ENCODE measurements at places on chromosomes 11 and 22.
A peak's percentile ranks its signal among the peaks of the same experiment; 100 is the strongest.

DNA sequence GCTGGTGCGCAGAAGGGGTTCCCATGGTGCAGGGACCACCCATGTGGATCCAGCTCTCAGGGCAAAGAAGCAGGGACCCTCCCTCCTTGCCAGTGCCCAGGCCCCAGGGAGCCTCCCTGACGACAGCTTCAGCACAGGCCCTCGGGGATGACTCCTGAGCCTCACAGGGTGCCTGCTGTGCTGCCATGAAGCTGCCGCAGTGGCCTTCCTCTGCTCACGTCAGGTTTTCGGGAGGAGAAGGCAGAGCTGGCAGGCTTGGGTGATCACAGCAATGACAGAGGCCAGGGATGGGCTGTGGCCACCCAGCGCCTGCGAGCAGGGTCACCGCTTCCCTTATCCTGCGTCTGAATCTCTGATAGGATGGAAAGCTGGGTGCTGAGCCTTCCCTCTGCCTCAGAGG is 276.2 kb downstream of the BRD1 start:
- no peak for DNase-seq
- no peaks in the 10 kb centered on the region for H3K4me1 ChIP-seq
- H3K36me3 ChIP-seq: no peaks in the 10 kb centered on the region
- H3K4me3 ChIP-seq: no peak overlapping the region
- H3K27me3 ChIP-seq: no peaks in the 10 kb centered on the region
- H3K27ac ChIP-seq: no peak overlapping the region

DNA sequence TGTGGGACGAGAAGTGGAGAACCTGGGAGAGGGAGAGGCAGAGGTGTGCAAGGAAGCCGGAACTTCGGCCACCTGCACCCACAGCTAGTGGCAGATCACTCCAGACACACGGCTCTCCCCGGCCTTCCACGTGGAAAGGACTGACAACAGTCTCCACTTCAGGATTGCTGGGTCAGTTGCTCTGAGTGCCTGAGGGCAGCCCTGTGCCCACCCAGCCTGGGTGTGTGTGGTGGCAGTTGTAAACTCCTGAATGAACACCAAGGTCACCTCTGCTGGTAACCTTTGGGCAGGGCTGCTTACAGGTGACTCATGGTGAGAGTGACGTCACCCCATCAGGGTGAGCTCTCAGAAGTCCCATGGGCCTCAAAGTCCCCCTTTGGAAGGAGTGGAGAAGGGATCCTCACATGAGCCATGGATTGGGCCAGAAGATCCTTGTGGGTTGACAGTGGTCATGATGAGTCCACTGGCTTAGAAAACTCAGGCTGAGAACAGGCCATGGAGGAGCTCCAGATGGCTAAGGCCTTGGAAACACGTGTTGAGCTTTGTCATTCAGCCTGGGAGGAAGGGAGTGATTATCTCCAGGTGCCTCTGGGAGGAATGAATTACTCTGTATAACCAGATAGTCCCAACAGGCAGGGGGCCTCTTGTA is 71.3 kb downstream of the BCR start:
- H3K4me1 ChIP-seq: peaks cover 36% of the 10 kb centered on the region
- peak overlapping the region; percentile 74 for H3K27ac ChIP-seq
- no peak for DNase-seq
- H3K27me3 ChIP-seq: no peaks in the 10 kb centered on the region
- peaks cover 19% of the 10 kb centered on the region for H3K36me3 ChIP-seq

DNA sequence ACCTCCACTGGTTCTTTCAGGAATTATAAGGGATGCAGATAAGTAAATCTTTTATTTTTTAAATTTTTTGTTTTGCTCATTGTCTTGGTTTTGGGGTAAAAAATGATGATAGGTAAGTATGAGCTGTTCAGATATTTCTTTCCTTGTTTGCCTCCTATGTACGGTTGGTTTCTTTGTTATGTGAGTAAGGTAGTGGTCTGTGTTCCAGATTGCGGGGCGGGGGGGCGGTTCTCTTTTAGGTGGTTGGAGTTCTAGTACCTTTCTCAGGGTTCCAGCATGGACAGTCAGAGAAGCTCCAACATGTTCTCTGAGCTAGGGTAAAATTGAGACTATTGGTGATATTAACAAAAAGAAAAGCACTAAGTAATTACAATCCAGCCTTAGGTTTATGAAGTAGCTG is 2.4 kb downstream of the CTNND1 start:
- no peaks in the 10 kb centered on the region for H3K4me1 ChIP-seq
- no peaks in the 10 kb centered on the region for H3K36me3 ChIP-seq
- H3K4me3 ChIP-seq: no peak overlapping the region
- no peaks in the 10 kb centered on the region for H3K27me3 ChIP-seq

GRCh38 chr11:3822312-3822711 is 14.0 kb downstream of the PGAP2 start:
- peaks cover 26% of the 10 kb centered on the region for H3K4me1 ChIP-seq
- no peak overlapping the region for H3K4me3 ChIP-seq
- no peaks in the 10 kb centered on the region for H3K27me3 ChIP-seq

DNA sequence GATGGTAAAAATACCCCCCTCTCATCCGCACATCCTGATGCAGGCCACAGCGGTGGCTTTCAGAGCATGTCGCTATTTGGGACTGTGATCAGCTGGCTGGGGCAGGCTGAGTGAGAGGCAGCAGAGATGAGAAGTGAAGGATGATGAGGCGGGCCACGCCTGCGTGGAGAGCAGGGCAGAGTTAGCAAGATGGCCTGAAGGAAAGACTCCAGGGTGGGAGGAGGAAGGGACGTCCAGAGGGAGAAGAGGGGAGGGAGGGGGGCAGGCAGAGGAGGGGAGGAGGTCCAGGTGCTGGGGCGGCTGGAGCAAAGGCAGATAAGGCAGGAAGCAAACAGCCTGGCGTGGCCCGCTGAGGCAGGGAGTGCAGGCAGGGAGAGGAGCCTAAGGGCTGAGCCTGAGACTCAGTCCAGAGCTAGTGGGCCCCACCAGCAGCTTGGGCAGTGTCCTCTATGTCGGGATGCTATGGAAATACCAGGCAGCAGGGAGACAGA is 29.1 kb downstream of the LRFN4 start:
- H3K27me3 ChIP-seq: peaks cover 15% of the 10 kb centered on the region
- DNase-seq: no peak
- H3K36me3 ChIP-seq: no peaks in the 10 kb centered on the region

GRCh38 chr22:18033204-18033998 is 9.0 kb upstream of the MICAL3 start:
- H3K36me3 ChIP-seq: peaks cover 4% of the 10 kb centered on the region
- H3K27me3 ChIP-seq: peaks cover 53% of the 10 kb centered on the region
- no peak overlapping the region for H3K27ac ChIP-seq
- H3K4me1 ChIP-seq: no peaks in the 10 kb centered on the region

DNA sequence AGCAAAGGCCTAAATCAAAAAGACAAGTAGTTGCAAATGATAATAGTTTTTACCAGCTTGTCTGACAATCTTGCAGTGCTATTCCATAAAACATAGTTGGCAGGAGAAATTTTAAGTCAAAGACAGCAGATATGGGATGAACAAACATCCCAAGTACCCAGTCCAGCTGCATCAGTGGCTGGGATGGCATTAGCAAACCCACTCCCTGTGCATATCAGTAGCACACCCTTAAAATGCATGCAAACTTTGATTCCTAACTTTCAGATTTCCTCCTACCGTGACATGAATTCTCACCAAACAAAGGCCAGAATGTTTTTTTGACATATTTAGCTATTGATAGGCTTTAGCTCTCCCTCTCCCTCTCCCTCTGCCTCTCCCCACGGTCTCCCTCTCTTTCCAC is 27.8 kb upstream of the CCDC86 start:
- H3K27ac ChIP-seq: no peak overlapping the region
- H3K4me1 ChIP-seq: no peaks in the 10 kb centered on the region
- H3K27me3 ChIP-seq: peaks cover 26% of the 10 kb centered on the region
- H3K4me3 ChIP-seq: no peak overlapping the region

- no peak for DNase-seq
- H3K27me3 ChIP-seq: peaks cover 80% of the 10 kb centered on the region
- no peak overlapping the region for H3K27ac ChIP-seq
- no peak overlapping the region for H3K4me3 ChIP-seq
Observed at GRCh38 chr11:45482331-45482730, 183.1 kb downstream of the CHST1 start.

- no peaks in the 10 kb centered on the region for H3K27me3 ChIP-seq
- no peak overlapping the region for H3K27ac ChIP-seq
- peaks cover 21% of the 10 kb centered on the region for H3K4me1 ChIP-seq
- H3K36me3 ChIP-seq: no peaks in the 10 kb centered on the region
- no peak overlapping the region for H3K4me3 ChIP-seq
Observed at GRCh38 chr11:122711831-122712381, 56.4 kb downstream of the UBASH3B start.

GRCh38 chr11:134741453-134742223 is 329.6 kb upstream of the B3GAT1 start:
- no peak overlapping the region for H3K4me3 ChIP-seq
- H3K27ac ChIP-seq: no peak overlapping the region
- H3K27me3 ChIP-seq: peaks cover 28% of the 10 kb centered on the region
- DNase-seq: no peak
- H3K4me1 ChIP-seq: peaks cover 1% of the 10 kb centered on the region
- H3K36me3 ChIP-seq: no peaks in the 10 kb centered on the region

GRCh38 chr11:121588747-121589146 is 136.0 kb upstream of the SORL1-AS1 start:
- H3K4me1 ChIP-seq: peaks cover 21% of the 10 kb centered on the region
- DNase-seq: no peak
- peak overlapping the region; percentile 68 for H3K27ac ChIP-seq

DNA sequence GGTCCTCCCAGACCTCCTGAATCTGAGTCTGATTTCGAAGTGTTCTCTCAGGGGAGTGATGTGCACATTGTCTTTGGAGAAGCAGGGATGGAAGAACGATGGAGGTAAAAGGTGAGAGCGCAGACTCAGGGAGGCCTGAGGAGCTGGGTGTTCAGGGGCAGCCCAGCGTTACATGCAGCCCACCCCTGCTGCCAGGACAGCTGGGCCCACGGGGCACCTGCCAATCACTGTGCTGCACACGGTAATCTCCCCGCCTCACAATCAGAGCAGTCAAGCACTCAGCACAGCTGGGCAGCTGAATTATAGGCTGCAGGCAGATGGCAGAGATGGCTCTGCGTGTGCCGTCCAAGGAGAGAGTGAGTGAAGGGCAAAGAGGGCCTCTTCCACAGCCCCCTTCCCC is 17.9 kb upstream of the HTR3A start:
- no peaks in the 10 kb centered on the region for H3K4me1 ChIP-seq
- no peak for DNase-seq
- no peaks in the 10 kb centered on the region for H3K36me3 ChIP-seq
- H3K4me3 ChIP-seq: no peak overlapping the region

DNA sequence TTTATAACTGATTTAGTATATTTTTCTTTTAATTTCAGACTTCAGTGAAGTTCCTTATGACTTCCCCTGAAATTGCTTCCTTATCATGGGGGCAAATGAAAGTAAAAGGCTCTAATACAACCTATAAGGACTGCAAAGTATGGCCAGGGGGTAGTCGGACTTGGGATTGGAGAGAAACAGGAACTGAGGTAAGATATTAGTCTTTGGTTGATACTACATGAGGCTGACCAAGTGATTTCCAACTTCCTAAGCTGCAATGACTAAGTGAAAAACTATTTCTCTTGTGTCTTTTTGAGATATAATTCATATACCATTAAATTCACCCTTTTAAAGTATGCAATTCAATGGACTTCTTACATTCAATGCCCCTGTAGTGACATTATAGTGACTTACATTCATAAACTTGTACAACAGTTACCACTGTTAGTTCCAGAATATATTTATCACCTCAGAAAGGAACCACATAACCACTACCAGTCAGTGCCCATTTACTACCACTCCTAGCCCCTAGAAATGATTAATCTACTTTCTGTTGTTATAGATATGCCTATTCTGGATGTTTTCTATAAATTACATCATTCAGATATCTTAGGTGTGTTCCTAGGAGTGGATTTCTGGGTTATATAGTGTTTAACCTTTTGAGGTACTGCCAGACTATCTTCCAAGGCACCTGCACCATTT is 21.6 kb downstream of the AAMDC start:
- no peak for DNase-seq
- H3K27ac ChIP-seq: no peak overlapping the region
- no peaks in the 10 kb centered on the region for H3K27me3 ChIP-seq
- H3K36me3 ChIP-seq: peaks cover 6% of the 10 kb centered on the region
- H3K4me1 ChIP-seq: no peaks in the 10 kb centered on the region
- no peak overlapping the region for H3K4me3 ChIP-seq

- peaks cover 20% of the 10 kb centered on the region for H3K36me3 ChIP-seq
- H3K4me1 ChIP-seq: peaks cover 33% of the 10 kb centered on the region
- H3K27ac ChIP-seq: no peak overlapping the region
- no peak overlapping the region for H3K4me3 ChIP-seq
- no peaks in the 10 kb centered on the region for H3K27me3 ChIP-seq
Observed at GRCh38 chr11:72229925-72230763, 5.6 kb downstream of the INPPL1 start.

DNA sequence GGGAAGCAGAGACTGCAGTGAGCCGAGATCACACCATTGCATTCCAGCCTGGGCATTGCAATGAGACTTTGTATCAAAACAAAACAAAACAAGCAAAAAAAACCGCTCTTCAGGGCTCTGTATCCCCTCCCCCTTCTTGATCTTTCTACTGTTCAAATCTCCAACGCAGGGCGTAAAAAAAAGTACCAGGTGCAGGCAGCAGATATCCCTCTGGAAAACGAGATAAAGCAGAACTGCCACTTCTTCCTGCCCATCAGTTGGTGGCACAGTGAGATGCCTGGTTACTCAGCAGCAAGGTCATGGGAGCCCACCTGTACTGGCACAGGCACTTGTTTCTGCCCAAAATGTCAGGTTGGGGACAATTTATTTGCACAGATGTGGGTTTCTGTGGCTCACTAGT is 11.2 kb downstream of the CCS start:
- no peaks in the 10 kb centered on the region for H3K27me3 ChIP-seq
- no peak for DNase-seq
- H3K4me3 ChIP-seq: no peak overlapping the region
- H3K4me1 ChIP-seq: peaks cover 2% of the 10 kb centered on the region

DNA sequence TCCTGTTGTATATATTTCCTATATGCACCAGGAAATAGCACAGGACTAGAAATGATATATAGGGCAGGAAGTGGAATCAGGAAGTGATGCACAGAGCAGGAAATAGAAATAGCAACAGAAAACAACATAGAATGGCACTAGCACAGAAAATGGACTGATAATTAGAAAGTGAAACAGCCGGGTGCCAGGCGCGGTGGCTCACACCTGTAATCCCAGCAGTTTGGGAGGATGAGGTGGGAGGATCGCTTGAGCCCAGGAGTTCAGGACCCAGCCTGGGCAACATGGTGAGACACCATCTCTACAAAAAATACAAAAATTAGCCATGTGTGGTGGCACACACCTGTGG is 10.0 kb upstream of the RELT start:
- H3K4me3 ChIP-seq: peak overlapping the region; percentile 63
- H3K36me3 ChIP-seq: peaks cover 4% of the 10 kb centered on the region
- peak overlapping the region; percentile 92 for H3K27ac ChIP-seq

DNA sequence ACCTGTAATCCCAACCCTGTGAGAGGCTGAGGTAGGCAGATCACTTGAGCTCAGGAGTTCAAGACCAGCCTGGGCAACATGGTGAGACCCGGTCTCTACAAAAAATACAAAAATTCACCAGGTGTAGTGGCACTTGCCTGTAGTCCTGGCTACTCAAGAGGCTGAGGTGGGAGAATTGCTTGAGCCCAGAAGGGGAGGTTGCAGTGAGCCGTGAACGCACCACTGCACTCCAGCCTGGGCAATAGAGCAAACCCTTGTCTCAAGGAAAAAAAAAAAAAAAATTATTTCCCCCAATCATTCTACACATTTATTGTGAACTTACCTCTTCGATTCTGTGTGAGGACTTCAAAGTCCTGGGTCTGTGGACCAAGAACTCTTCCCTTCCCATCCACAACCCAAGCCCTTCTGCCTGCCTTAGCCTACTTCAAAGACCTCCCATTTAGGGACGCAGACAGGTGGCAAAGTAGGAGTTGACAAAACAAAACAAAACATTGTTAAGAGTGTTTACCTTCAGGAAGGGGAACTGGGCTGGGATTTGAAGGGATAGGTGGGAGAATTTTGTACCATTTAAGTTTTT is 3.8 kb upstream of the WEE1 start:
- no peaks in the 10 kb centered on the region for H3K27me3 ChIP-seq
- no peak for DNase-seq
- H3K27ac ChIP-seq: peak overlapping the region; percentile 26
- H3K36me3 ChIP-seq: peaks cover 15% of the 10 kb centered on the region

Measured in effector memory CD8-positive, alpha-beta T cell (primary cell).